ENCODE measurements at places on chromosomes 2 and 18.

GRCh38 chr2:213766062-213766461, 481.8 kb downstream of the SPAG16 start:
- no peaks in the 10 kb centered on the region for H3K27me3 ChIP-seq
- no peaks in the 10 kb centered on the region for H3K36me3 ChIP-seq
- H3K27ac ChIP-seq, result peak overlapping the region; percentile 80
- H3K4me3 ChIP-seq, result no peak overlapping the region
- H3K4me1 ChIP-seq, result peaks cover 3% of the 10 kb centered on the region
- no peak for DNase-seq

DNA sequence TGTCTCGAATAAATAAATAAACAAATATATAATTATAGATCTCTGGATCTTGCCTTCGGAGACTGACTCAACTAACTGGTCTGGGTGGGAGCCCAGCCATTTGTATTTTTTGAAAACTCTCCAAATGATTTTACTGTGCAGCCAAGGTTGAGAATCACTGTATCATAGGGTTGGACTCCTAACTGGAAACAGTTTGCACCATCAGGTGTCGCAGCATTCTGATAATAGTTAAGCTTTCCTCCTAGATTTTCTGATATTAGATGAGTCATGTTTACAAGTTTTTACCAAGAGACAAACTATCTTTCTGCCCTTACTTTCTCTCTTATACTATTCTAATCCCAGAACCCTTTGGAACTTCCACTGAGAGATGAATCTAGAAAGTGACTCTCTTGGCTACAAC, 16.8 kb downstream of the IL37 start:
- DNase-seq, result no peak
- H3K4me1 ChIP-seq, result peaks cover 2% of the 10 kb centered on the region
- H3K27me3 ChIP-seq, result peaks cover 17% of the 10 kb centered on the region
- no peak overlapping the region for H3K27ac ChIP-seq
- no peak overlapping the region for H3K4me3 ChIP-seq
- H3K36me3 ChIP-seq, result no peaks in the 10 kb centered on the region

DNA sequence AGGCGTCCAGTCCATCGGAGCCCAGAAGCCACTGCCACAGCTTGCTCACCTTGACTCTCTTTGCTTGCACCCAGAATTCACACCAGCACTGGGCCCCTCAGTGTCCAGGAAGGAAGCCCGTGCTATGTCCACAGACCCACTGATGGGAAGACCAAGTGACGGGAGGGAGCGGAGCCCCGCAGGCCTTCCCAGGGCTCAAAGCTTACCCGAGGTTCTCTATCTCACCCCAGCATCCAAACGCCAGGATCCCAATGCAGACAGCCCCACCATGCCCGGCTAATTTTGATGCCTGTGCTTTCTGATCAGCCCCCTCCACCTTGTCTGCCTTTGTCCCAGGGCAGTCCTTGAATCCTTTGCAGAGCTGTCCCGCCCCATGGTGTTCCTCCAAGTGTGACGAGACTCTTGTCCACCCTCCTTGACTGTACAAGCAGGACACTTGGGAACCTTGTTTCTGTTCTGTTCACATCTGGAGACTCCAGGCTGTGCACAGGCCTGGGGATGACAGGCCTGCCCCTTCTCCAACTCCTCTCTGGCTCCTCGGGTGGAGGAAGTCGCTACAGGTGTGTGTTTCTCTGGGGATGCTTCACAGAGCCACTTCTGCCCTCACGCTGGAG, 12.0 kb downstream of the NPPC start:
- no peak overlapping the region for H3K4me3 ChIP-seq
- no peaks in the 10 kb centered on the region for H3K36me3 ChIP-seq
- H3K27ac ChIP-seq, result no peak overlapping the region
- H3K4me1 ChIP-seq, result no peaks in the 10 kb centered on the region
- peaks cover 5% of the 10 kb centered on the region for H3K27me3 ChIP-seq
- DNase-seq, result no peak

GRCh38 chr2:86140969-86141392, 34.9 kb downstream of the PTCD3 start:
- no peak for DNase-seq
- no peak overlapping the region for H3K4me3 ChIP-seq
- H3K27me3 ChIP-seq, result no peaks in the 10 kb centered on the region
- H3K36me3 ChIP-seq, result peaks cover 28% of the 10 kb centered on the region

DNA sequence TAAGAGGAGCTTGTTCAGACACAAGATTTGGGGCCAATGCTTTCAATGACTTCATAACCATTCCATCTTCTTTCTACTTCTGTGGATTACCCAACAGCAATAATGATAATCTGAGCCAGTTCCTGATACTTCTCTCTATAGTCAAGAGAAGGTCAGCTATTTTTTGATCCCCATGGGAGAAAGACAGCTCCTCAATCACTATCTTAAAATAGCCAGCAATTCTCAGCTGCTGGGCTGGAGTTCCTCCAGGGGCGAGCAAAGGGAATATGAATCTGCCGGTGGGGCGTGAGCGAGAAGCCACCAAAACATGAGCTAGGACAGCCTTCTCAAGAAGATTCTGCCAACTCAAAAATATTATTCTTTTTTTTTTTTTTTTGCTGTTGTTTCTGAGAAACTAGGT, at the start of gene TMEM182:
TMEM182 (plus strand) TSS at position 269 of the 400 bp plus-strand sequence. CDS start 187 bp downstream, outside the sequence.
- peaks cover 21% of the 10 kb centered on the region for H3K36me3 ChIP-seq
- H3K27ac ChIP-seq, result no peak within 1 kb of the TSS
- no peaks in the 10 kb centered on the region for H3K27me3 ChIP-seq
- no peak within 1 kb of the TSS for H3K4me3 ChIP-seq
- DNase-seq, result no peak
- H3K4me1 ChIP-seq, result no peaks in the 10 kb centered on the region

DNA sequence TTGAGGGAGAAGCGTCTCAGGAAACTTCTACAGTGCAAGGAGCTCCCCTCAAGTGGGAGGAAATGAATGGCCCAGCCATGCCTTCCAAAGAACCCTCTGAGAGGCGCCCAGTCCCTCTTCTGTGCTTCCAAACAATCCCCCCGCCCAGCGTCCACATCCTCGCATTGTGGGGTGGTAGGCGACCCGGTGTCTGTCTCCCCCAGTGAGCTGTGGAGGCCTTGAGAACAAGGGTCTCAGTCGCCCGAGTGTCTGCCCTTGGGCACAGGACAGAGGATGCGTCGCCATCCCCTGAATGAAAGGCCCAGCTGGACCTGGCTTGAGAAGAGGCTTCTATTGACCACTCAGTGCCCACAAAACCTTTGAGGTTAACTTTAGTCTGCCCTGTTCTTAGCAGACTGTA, 29.7 kb downstream of the INPP5D start:
- peak overlapping the region; percentile 95 for H3K27ac ChIP-seq
- H3K4me3 ChIP-seq, result no peak overlapping the region
- DNase-seq, result no peak
- H3K36me3 ChIP-seq, result peaks cover 39% of the 10 kb centered on the region

GRCh38 chr18:34299828-34300227, 75.1 kb upstream of the NOL4 start:
- H3K27me3 ChIP-seq, result no peaks in the 10 kb centered on the region
- no peaks in the 10 kb centered on the region for H3K4me1 ChIP-seq
- DNase-seq, result no peak
- H3K27ac ChIP-seq, result no peak overlapping the region

DNA sequence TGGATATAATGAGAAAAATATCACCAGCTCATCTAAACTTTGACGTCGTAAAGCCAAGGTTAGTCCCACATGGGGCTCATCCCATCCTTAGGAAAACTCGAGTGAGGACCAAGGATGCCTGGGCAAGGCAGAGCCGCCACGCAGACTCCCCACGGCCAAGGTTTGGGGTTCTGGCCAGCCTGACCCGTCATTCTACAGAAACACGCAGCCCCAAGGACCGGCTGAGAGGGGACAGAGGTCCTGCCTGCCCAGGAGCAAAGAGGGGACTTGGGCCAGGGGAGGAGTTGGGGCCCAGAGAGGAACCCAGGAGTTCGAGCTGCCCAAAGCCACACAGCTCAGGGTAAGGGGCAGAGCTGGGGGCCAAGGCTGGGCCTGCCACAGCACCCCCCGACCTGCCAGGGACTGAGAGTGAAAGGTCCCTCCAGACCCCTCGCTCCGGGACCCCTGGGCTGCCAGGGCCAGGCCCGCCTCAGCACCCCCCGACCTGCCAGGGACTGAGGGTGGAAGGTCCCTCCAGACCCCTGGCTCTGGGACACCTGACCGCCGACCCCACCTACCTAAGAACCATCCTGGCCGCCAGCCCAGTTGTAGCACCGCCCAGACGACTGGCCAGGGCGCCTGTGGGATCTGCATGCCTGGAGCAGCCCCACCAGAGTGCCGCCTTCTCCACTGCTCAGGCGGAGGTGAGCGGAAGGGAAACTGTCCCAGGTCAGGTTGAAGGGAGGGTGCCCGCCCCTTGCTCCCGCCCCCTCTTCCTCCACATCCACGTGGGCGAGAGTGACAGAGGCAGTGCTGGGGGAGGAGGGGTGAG, at the start of gene PDCD1:
PDCD1 (minus strand) TSS at position 689 of the 811 bp plus-strand sequence; CDS start at position 633, 56 bp downstream.
- DNase-seq, result peak; percentile 35
- H3K36me3 ChIP-seq, result no peaks in the 10 kb centered on the region
- peaks cover 21% of the 10 kb centered on the region for H3K4me1 ChIP-seq
- H3K4me3 ChIP-seq, result peak within 1 kb of the TSS; percentile 88
- H3K27me3 ChIP-seq, result peaks cover 12% of the 10 kb centered on the region
- peak within 1 kb of the TSS; percentile 94 for H3K27ac ChIP-seq

- no peaks in the 10 kb centered on the region for H3K36me3 ChIP-seq
- no peak overlapping the region for H3K4me3 ChIP-seq
- H3K27ac ChIP-seq, result no peak overlapping the region
- H3K27me3 ChIP-seq, result no peaks in the 10 kb centered on the region
- no peaks in the 10 kb centered on the region for H3K4me1 ChIP-seq
Observed at GRCh38 chr2:159606287-159606686, 10.1 kb downstream of the BAZ2B start.

DNA sequence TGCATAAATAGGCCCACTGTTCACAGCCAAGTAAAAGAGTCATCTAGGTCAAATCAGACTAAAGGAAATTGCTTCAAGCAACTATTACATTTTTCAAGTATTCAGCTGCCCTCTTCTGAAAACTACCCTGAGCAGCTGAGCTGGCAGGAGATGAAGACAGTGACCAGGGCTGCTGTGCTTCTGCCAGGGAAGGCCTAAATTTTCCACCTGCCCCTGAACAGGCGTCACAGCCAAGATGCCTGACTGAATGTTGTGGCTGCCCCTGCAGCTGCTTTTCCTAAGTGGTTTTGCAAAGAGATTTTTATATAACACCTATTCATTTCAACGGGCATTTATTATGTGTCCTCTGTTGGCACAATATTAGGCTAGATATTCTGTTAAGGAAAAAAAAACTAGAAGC, 96.7 kb upstream of the RPE start:
- no peaks in the 10 kb centered on the region for H3K4me1 ChIP-seq
- H3K4me3 ChIP-seq, result no peak overlapping the region
- H3K27ac ChIP-seq, result no peak overlapping the region
- no peak for DNase-seq
- H3K36me3 ChIP-seq, result no peaks in the 10 kb centered on the region

DNA sequence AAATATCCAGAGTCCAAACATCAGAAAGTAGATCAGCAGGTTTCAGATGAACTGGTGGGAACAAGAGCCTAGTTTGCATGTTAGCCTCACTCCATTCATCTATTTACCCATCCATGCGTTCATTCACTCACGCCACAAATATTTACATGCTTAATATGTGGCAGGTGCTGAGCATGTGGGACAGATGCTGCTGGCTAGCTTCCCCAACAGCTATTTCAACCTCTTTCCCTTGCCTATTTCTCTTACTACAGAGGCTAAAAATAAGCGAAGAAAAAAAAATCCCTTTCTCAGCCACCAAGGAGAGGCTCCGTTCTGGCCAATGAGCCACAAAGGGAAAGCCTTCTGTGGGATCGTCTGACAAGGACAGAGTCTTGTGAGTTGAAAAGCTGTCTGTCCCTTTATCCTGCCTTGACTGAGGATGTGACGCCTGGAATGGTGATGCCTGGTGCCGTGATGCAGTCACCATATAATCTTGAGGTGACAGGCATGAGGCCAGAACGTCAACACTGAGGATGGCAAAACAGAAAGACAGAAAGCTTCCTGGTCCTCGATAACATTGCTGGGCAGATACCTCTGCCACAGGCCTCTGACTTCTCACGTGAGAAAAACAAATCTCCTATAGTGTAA, 78.2 kb downstream of the KCTD1 start:
- no peak overlapping the region for H3K27ac ChIP-seq
- no peak for DNase-seq
- H3K4me1 ChIP-seq, result peaks cover 4% of the 10 kb centered on the region

- H3K36me3 ChIP-seq, result peaks cover 11% of the 10 kb centered on the region
- no peaks in the 10 kb centered on the region for H3K27me3 ChIP-seq
- no peak for DNase-seq
- no peak overlapping the region for H3K4me3 ChIP-seq
- H3K27ac ChIP-seq, result no peak overlapping the region
Observed at GRCh38 chr2:119311371-119311770, 55.3 kb downstream of the C2orf76 start.

GRCh38 chr2:70941701-70942100, 6.0 kb downstream of the ATP6V1B1 start:
- peaks cover 4% of the 10 kb centered on the region for H3K4me1 ChIP-seq
- H3K27me3 ChIP-seq, result peaks cover 7% of the 10 kb centered on the region
- DNase-seq, result no peak
- no peak overlapping the region for H3K4me3 ChIP-seq
- no peak overlapping the region for H3K27ac ChIP-seq

DNA sequence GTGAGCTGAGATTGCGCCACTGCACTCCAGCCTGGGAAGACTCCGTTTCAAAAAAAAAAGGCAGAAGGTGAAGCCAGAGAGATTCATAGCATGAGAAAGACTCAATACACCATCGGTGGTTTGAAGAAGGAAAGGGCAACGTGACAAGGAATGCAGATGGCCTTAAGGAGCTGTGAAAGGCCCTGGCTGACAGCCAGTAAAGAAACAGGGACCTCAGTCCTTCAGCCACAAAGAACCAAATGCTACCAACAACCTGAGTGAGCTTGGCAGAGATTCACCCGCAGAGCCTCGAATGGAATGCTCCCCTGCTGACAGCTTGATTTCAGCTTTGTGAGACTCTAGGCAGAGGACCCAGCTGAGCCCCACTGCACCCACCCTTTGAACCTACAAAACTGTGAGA, 154.9 kb upstream of the NDUFV2 start:
- no peak overlapping the region for H3K4me3 ChIP-seq
- no peaks in the 10 kb centered on the region for H3K27me3 ChIP-seq
- DNase-seq, result no peak
- no peak overlapping the region for H3K27ac ChIP-seq

GRCh38 chr18:34837769-34838272, 127.7 kb downstream of the DTNA start:
- H3K36me3 ChIP-seq, result no peaks in the 10 kb centered on the region
- no peak for DNase-seq
- no peak overlapping the region for H3K27ac ChIP-seq

GRCh38 chr2:64145119-64145518, 899 bp upstream of the PELI1 start:
- no peak overlapping the region for H3K4me3 ChIP-seq
- H3K27ac ChIP-seq, result peak overlapping the region; percentile 99
- no peak for DNase-seq
- no peaks in the 10 kb centered on the region for H3K27me3 ChIP-seq
- H3K4me1 ChIP-seq, result peaks cover 27% of the 10 kb centered on the region

DNA sequence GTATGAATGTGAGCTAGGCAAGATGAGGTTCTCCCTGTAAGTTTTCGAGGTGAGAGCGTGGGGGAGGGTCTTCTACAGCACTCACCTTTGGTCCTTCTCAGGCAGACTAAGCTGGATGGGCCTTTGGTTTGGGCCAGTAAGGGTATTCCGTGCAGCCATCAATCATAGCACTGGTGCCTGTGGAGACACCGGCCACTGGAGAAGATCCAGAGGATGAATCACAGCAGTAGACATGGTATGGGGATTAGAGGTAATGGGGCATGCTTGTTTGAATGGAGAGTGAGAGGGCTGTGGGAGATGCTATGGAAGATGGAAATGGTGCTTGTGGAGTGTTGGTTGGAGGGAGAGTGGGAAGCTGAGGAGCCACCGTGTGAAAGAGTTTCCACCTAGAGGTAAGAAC, 16.1 kb downstream of the MAPRE3 start:
- H3K27me3 ChIP-seq, result no peaks in the 10 kb centered on the region
- H3K4me1 ChIP-seq, result peaks cover 2% of the 10 kb centered on the region
- no peak overlapping the region for H3K4me3 ChIP-seq
- H3K36me3 ChIP-seq, result peaks cover 2% of the 10 kb centered on the region
- no peak for DNase-seq

Data from memory B cell (primary cell).